ENCODE measurements at places on chromosomes 16 and 17.

DNA sequence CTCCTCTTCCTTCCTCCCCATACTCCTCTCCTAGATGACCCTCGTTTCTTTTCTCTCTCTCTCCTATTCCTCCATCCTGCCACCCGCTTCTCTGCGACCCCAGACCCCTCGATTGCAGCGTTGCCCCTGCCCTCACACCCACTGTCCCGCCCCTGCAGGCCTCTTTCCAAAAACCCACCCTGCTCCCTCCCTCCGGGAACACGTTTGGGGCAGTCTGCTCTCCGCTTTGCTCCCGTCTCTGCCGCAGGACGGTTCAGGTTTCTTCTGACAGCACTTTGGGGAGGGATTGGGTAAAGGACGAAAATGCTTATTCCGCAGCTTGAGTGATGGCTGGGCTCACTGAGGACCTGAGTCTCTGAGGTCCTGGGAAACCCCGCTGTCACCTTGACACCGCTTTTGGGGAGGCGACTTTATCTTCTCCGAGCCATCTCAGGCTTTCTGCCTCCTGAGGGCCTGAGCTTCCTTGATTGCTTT, 690 bp downstream of the NDE1 start:
- no peak for DNase-seq

GRCh38 chr16:55055262-55055661, 124.6 kb downstream of the IRX5 start:
- DNase-seq = no peak

DNA sequence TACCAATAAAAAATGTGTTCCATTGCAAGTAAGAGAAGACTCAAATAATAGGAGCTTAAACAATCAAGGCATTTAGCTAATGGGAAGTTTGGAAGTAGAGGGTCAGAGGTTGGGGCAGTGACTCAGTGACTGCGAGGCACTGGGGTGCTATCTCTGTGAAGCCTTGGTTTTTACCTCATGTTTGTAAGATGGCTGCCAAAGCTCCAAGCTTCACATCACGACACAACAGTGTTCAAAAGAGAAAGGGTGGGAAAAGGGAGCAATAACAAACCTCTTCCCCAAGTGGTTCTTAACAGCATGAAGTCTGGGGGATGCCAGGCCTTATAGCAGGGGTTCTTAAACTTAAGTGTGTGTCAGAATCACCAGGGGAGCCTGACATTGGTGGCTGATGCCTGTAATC, 26.6 kb upstream of the GPRC5B start:
- DNase-seq = no peak

- DNase-seq = no peak
Observed at GRCh38 chr17:27494192-27495091, 38.2 kb downstream of the KSR1 start.

DNA sequence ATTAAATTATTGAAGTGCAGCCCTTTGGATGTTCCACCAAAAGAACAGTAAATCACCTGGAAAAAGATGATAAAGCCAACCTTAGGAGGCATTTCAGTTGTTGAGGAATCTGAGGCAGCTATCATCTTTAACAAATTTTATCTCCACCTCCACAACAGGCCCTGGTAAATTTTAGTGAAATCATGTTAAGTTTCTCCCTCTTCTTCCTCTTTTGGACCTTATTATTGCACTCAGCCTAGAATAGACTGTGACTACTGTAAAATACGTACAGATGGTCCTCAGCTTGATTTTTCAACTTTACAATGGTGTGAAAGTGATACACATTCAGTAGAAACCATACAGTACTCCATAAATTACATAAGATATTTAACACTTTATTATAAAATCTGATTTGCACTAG, 90.3 kb downstream of the USP32 start:
- DNase-seq = no peak

- DNase-seq = peak; percentile 58
Observed at GRCh38 chr17:40598619-40599467, 33.6 kb upstream of the CCR7 start.

DNA sequence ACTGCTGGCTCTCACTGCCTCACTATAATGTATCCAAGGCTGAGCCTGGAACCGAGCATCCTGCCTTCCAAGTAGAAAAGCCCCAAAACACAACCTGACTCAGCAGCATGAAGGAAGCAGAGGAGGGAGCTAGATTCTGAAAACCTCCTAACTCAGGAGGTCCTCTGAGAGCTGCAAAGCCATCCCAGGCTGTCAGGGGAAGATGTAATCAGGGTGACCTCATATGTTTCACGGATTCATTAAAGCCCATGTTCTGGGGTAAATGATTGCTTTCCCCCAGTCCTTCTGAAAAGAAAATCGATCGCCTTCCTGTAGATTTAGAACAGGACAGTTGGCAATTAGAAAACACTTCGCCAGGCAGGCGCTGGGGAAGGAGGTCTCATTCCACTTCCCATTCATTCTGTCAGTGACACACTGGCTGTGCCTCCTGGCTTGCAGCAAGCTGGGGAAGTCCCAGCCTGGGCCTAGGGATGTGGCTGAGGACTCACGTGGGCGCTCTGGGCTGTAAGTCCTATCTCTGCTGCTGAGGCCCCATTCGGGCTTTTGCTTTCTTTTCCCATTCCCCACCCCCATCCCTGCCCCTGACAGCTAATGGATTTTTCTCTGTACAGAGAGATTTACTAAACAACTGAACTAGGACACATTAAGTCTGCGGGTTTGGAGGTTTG, 75.7 kb upstream of the TMEM132E start:
- DNase-seq = no peak

DNA sequence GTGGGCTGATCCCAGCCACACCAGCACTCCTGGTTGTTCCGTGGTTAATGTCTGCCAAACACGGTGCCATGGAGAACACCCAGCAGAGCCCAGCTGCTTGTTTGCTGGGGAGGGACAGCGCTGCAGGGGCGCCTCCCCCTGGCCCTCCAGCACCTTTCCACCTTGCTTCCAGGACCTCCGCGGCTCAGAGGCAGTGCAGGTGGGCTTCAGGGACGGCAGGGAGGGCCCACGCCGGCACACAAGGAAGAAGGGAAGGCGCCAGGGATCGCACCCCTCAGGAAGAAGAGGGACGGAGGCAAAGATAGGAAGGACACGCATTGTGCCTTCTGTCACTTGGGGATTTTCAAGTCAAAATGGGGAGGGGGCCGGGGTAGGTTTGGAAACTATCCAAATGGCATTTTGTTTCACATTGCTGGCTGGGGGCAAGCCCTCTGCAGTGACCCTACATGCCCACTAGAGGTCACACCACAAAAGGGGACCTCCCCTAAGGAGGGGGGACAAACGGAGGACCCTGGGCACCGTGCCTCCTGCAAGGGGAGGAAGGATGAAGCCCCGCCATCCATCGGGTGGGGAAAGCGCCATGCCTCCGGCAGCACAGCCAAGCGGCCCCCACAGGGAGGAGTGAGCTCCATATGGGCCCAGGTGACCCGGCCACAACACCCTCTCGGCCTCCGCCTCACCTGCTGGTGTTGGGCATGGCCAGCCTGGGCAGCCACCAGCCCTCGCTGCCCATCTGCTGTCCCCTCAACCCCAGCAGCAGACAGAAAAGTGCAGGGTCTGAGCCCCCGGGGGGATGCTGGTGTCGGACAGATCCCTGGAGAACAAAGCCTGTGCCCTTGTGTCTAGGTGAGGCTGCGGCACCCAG, 7.5 kb upstream of the C16orf95 start:
- peak; percentile 33 for DNase-seq

GRCh38 chr16:47613251-47613650, 152.1 kb downstream of the PHKB start:
- no peak for DNase-seq

DNA sequence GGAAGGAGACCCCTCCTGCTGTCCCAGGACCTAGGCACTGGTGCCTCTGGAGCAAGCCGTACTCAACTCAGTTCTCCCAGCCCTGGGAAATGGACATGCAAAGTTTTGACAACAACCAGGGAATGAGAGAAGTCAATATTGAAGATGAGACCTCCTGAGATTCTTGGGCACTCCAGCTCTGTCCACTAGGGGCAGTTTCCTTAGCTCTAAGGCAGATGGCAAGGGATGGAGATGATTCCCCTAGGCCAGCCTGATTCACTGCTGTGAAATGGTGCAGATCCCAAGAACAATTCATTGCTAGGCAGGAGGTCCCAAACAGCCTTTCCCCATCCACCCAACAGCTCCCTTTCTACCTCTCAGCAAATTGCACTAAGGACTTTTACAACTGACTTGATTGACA, 20.5 kb upstream of the SDR42E2 start:
- DNase-seq = no peak

DNA sequence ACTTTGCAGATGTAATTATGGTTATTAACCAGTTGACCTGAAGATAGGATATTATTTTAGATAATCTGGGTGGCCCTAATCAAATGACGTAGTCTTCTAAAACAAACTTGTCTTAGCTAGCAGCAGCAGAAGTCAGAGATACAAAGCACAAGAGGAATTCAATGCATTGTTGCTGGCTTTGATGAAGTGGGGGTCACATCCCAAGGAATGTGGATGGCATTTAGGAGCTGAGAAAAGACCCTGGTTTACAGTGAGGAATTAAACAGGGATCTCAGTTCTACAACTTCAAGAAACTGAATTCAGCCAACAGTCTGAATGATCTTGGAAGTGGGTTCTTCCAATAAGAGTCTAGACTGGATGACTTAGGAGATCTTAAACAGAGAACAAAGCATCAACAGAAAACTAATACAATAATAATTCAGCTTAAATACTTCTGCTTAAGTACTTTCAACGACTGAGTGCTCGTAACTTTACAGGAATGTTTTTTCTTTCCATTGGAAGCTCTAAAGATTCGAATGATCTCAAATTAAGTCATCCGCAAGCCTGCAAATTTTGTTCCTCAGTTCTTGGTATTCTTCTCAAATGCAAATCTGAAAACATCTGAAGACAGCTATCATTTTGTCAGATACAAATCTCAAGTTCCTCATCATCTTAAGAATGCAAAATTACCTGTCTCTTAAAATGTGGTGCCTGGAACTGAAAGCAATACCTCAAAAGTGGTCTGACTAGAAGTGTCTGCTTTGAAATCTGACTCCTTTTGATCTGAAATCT, 3.3 kb downstream of the C16orf46 start:
- no peak for DNase-seq

GRCh38 chr17:49357516-49357915, 4.5 kb downstream of the ZNF652 start:
- no peak for DNase-seq

GRCh38 chr16:54165174-54165911, 121.2 kb downstream of the IRX3 start:
- no peak for DNase-seq

DNA sequence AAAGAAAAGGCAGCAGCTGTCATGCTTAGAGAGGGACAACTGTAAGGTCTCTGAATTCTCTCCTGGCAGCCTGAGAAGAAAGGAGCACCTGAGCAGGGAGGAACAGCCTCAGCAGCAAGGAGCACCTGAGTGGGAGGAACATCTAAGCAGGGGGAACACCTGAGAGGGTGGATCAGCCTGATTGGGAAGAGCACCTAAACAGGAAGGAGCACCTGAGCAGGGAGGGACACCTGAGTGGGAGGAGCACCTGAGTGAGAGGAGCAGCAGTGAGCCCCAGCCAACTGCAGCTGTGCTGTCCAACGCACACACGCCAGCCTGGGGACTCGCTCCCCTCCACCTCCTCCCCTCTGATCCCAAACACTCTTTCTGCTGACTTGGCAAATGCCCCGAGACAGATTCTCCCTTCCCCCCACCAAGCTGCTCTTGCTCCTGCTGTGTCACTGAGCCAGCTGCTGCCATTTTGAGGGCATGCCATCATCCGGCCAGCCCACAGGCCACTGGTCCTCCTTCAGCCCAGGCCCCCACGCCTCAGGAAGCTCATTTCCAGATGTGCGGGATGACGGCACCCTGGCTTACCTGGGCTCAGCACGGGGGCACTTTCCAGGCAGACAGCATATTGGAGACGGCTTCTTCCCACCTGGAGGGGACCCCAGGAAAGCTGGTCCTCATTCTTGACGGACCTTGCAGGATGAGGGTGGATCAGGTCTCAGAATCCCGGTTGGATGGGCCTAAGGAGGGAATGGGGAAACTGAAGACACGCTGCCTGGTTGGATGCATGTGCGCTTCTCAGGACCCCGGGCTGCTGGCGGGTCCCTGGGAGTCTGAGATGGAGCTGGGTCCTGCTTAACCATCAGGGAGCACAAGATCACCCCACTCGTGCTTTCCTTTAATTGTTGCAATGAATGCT, 57.7 kb upstream of the RBFOX3 start:
- DNase-seq = no peak

DNA sequence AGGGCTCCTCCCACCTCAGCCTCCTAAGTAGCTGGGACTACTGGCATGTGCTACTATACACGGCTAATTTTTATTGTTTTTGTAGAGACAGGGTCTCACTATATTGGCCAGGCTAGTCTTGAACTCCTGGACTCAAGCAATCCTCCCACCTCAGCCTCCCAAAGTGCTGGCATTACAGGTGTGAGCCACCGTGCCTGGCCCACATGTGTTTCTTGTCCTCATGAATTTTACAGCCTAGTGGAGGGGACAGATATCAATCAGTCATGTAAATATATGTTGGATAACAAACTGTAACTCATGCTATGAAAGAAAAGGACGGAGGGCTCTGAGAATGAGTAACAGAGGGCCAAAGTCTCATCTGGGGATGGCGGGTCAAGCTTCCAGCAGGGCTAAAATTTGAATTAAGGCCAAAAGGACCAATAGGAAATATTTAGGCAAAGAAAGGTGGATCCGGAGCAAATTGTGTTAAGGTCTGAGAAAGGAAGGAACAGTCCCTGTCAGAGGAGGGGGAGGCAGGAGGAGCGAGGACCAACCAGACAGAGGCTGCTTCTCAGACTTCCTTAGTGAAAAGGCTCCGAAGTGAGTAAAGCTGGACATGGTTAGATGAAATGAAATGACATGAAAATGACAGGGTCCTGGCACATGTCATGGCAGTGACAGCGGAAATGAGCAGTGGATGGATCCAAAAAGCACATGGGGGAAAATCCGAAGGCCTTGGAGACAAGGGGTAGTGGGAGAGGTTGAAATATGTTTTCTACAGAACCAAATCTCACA, 3.8 kb downstream of the PDZD9 start:
- DNase-seq = no peak

GRCh38 chr16:88748364-88748763, 36.7 kb downstream of the PIEZO1 start:
- no peak for DNase-seq

- no peak for DNase-seq
Observed at GRCh38 chr16:68310437-68310773, 341 bp downstream of the SLC7A6OS start.

- no peak for DNase-seq
Observed at GRCh38 chr17:68591583-68591982, 9.6 kb downstream of the FAM20A start.

- no peak for DNase-seq
Observed at GRCh38 chr17:31754239-31754945, 104.7 kb downstream of the COPRS start.

DNA sequence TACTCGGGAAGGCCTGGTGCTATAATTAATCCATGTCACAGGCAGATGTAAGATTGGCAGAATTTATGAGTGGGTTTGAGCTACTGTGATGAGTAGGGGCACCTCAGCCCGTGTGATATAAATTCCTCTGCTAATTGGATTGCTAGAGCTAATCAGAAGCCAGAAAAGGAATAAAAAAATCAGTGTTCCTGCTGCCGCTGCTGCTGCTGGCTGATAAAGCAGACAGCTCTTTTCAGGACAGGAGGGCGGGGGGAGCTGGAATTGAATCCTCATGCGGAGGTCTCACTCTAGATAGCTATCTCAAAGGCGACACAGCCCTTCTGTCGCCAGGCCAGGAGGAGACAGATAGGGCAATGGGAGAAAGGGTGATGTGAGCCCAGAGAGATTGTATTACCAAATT, 182.7 kb upstream of the ZFHX3 start:
- DNase-seq = no peak
